ENCODE measurements at places on chromosomes 7 and 10.

DNA sequence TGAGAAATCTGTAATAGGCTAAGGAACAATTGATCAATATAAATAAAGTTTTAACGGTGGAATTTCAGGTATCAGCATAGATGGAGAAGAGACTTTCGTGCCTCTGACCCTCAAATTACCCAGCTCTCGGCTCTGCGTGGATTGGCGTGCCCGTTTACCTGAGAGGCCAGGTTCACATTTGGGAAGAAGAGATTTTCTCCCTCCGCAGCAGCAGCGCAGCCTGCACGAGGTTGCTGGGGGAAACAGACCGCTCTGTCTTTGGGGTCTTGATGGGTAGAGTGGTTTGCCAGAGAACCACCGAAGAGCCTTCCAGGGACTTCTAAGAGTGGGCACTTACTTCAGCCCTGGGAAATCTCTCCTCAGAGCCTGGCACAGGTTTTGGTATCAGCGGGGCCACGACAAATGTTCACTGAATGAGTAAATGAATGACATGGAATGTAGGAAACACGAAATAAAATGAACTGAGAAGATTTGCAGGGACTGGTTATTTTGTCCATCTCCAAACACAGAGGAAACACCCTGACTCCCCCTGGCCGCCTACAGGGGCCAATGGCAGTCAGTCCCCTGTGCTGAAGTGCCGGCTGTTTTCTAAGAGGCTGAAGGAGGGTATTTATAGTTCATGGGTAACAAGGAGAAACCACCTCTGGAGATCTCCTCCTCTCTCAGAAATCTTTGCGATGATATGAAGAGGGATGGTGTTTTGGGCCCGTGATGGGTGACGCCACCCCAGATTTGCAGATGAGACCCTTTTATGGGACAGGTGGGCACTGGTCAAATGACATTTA is 338.5 kb downstream of the ADARB2 start:
- DNase-seq, result no peak

DNA sequence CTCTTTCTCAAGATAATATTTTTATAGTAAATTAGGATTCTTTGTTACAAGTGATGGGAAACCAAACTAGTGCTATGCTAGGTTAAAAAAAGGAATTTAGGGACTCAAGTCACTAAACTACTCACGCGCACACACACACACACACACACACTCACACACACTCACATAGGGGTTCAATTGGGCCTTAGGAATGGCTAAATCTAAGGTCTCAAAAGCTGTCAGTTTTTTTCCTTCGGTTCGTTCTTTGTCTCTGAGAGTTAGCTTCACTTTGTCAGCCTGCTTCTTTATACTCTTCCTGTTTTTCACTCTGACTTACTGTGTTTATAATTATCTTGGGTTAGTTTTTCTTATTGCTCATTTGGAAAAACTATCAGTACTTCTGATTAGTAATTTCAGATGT is 138.9 kb downstream of the ADK start:
- DNase-seq, result no peak

GRCh38 chr7:72446591-72447462 is 34.7 kb upstream of the CALN1 start:
- no peak for DNase-seq

GRCh38 chr10:86362129-86362527 is 4.5 kb downstream of the GRID1 start:
- DNase-seq, result no peak

- no peak for DNase-seq
These were observed 234.4 kb downstream of the GLI3 start for GRCh38 chr7:42002654-42003053.

GRCh38 chr7:12623223-12623622 is 52.7 kb downstream of the SCIN start:
- no peak for DNase-seq

DNA sequence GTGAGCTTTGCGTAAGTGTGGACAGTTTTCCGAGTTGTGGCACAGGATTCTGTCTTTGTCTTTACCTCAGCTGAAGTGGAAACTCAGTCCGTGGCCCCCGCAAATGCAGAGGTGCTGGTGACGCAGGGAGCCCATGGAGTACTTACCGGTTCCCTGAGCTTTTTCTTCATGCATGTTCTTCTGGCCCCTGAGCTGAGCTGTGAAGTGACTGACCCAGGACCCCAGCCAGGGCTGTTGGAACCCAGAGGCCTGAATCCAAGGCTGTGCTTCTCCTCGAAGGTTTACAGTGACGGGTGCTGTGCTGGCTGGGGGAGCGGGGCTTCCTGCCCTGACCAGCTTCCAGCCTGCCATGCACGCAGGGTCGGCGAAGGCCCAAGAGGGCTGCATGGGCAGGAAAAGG is 223.5 kb downstream of the GLRX3 start:
- DNase-seq, result no peak

GRCh38 chr10:28993861-28994260 is 295.0 kb upstream of the LYZL1 start:
- no peak for DNase-seq

- no peak for DNase-seq
These were observed 91.1 kb downstream of the CALN1 start for GRCh38 chr7:72321081-72321480.

- DNase-seq, result no peak
These were observed 26.6 kb upstream of the ATRNL1 start for GRCh38 chr10:115066528-115066927.

DNA sequence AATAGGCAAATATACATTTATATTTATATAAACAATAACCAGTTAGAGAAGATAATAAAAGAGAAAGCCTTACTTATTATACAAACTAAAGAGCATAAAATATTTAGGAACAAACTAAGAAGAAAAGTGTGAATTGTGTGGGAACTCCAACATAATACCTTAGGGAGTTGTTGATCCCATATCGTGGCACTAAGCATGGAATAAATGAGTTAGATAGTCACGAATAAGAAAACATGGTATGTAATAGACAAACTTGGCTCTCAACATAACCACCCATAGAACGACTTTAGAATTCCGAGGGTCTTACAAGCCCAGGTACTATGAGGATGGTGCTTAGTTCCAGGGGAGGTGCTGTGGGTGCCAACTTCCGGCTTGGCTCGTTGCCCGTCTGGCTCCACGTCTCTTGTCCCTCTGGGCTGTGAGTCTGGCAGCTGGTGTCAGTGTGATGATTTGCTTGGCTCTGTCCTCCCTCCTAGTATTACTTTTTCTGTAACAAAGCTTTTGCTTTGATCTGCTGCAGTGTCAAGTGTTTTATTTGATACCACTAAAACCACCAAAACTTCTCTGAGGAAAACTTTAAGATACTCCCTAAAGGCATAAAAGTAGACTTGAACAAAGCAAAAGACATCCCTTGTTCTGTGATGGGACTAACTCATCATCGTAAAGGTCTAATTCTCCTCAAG is 9.5 kb upstream of the RBM20 start:
- DNase-seq, result no peak

DNA sequence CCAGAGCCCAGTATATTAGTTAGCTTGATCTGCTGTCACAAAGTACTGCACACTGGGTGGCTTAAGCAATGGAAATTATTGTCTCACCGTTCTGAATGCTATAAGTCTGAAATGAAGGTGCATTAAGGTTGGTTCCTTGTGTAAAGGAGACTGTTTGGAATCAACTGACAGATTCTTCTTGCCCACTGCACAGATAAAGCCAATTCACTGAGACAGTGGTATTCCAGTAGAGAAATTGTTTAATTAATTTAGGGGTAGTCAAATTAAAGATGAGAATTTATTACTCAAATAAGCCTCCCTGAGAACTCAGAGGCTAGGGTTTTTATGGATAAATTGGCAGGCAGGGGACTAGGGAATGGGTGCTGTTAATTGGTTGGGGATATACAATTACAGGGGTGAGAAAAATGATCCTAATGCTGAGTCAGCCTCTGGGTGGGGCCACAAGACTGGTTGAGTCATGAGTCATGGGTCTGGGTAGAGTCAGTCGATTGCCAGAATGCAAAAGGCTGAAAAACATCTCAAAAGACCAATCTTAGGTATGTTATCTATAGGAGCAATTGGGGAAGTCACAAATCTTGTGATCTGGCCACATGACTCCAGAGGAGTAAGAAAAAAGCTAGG is 23.5 kb upstream of the SAMD9L start:
- no peak for DNase-seq

DNA sequence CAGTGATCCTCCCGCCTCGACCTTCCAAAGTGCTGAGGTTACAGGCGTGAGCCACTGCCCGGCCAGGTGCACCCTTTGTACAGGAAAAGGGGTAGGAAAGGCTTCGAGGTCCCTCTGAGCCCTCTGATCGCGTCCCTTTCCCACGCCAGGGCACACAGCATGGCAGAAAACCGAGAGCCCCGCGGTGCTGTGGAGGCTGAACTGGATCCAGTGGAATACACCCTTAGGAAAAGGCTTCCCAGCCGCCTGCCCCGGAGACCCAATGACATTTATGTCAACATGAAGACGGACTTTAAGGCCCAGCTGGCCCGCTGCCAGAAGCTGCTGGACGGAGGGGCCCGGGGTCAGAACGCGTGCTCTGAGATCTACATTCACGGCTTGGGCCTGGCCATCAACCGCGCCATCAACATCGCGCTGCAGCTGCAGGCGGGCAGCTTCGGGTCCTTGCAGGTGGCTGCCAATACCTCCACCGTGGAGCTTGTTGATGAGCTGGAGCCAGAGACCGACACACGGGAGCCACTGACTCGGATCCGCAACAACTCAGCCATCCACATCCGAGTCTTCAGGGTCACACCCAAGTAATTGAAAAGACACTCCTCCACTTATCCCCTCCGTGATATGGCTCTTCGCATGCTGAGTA is 871 bp downstream of the POP7 start:
- peak; percentile 22 for DNase-seq

DNA sequence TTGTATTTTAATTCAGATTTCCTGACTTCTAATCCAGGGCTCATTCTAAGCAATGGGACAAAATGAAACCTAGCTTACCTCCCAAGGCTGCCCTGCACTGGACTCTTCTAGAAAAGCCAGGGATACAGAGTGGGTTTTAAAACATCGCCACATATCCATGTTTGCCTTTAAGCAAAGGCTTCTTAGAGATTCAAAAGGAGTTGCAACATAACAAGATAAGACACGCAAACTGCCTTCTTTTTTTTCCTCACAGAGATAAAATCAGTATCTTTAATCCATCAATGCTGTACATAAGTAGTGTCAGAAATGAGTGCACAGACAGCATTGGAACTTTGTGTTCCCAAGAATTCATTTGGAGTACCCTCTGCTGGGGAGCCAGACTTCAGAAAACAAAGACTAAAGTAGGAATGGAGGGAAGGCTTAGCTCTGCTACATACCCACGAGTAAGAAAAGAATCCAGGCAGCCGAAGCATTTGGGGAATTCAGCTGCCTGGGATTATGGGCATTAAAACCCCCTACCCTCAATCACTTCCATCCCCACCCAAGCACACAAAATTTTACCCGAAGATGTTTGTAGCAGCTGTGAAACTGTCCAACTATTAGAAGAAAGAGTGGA is 427.8 kb downstream of the ARL4A start:
- DNase-seq, result no peak

DNA sequence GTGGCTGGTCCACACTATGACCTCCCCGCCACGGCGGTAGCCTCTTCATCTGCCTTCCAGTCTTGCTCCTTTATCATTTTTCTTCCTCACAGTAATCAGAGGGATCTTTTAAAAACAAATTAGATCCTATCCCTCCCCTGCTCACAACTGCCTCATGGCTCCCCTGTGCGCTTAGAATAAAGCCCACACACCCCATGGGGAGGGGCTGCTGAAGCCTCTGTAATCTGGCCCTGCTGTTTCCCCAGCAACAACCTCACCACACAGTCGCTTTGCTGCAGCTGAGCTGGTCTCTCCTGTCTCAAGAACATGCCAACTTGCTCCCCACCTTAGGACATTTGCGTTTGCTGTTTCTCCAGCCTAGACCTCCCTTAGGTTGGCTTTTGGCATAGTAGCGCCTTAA is 41.0 kb downstream of the SP8 start:
- no peak for DNase-seq

DNA sequence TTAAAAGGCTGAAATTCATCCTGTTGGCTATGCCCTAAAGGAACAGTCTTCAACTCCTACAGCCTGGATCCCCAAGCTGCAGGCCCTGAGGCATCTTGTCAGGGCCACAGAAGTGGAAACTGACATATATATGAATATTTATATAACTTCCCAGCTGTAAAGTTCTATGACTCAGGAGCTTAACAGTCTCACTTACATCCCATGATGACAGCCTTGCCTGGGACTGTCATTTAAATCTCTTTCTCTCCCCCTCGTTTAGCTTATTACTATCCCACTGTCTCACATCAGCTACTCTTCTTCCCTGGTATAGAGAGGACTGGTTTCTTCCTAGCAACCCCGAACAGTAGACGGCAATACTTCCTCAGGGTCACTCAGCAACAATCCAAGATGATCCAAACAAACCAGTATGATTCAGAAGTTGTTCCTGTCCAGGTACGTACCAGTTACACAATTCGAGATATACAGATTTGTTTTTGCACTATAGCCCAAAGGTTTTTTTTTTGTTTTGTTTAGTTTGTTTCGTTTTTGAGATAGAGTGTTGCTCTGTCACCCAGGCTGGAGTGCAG is 22.7 kb downstream of the KIAA1549 start:
- no peak for DNase-seq

GRCh38 chr10:93465806-93466675 is 16.1 kb downstream of the MYOF start:
- no peak for DNase-seq

GRCh38 chr10:3780771-3781467 is 4.1 kb downstream of the KLF6 start:
- no peak for DNase-seq

GRCh38 chr10:77877441-77878344 is 48.9 kb downstream of the DLG5 start:
- peak; percentile 74 for DNase-seq

DNA sequence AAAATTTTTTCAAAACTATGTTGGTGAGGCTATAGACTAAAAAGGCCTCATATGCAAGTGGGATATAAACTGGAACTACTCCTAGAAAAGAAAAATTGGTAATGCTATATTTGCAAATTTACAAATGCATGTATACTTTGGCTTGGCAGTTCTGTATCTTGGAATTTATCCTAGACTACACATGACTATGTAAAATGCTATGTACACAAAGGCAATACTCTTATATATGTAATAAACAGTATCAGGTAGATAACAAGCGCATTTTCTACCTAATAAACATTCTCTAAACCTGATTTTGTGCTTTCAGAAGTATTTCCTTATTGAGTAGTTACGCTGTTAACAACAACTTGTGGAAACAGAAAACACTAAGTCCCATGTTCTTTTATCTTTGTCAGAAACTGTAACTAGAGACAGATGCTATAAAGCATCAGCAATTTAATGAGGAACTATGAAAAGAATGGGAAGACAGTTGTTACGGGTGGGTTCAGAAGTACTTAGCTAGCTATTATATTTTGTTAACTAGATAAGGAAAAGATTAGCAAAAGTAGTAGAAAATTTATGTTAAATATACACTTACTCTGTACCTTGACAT is 107.8 kb downstream of the ARHGAP12 start:
- DNase-seq, result no peak

- DNase-seq, result no peak
These were observed 168.6 kb downstream of the CTNNA3 start for GRCh38 chr10:67527351-67527750.

GRCh38 chr10:128147669-128148068 is 21.4 kb upstream of the MKI67 start:
- no peak for DNase-seq

GRCh38 chr10:11642566-11642965 is 31.1 kb upstream of the USP6NL start:
- no peak for DNase-seq

- DNase-seq, result no peak
These were observed 106.3 kb downstream of the TMEM26 start for GRCh38 chr10:61346796-61347413.

- no peak for DNase-seq
These were observed 41.4 kb downstream of the CAMK1D start for GRCh38 chr10:12390733-12391132.
